Neuronal stem cell (in vitro differentiated cells): ENCODE measurements at places on chromosomes 2 and 18.

GRCh38 chr2:47272031-47272864 lies 117.1 kb upstream of the STPG4 start:
- DNase-seq, result peak; percentile 48

DNA sequence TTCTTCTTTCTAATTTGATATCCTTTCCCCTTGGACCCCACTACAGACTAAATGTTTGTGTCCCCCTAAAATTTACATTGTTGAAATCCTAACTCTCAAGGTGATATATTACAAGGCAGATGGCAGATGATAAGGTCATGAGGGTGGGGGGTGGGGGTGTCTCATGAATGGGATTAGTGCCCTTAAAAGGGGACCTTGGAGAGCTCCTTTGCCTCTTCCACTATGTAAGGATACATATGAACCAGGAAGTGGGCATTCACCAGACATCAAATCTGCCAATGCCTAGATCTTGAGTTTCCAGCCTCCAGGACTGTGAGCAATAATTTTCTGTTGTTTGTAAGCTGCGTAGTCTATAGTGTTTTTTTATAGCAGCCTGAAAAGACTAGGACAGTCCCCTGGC lies 89.1 kb downstream of the PLA2R1 start:
- no peak for DNase-seq

DNA sequence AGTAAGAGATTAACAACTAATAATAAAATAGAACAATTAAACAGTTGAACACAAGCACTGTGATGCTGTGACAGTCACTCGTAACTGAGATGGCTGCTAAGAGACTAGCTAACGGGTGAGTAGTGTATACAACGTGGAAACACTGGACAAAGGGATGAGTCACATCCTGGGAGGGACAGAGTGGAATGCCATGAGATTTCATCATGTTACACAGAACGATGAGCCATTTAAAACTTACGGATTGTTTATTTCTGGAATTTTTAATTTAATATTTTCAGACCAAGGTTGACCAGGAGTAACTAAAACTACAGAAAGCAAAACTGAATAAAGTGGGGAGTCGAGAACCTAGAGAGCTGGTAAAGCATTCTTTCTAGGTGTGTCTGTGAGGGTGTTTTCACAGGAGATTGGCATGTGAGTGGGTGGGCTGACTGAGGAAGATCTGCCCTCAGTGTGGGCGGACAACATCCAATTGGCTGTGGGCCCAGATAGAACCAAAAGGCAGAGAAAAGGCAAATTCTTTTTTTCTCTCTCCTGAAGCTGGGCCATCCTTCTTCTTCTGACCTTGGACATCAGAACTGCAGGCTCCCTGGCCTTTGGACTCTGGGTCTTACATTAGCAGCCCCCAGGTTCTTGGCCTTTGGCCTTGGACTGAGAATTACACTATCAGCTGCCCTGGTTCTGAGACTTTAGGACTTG lies 14.6 kb downstream of the TMSB10 start:
- DNase-seq, result no peak

- DNase-seq, result no peak
Measured at GRCh38 chr2:223026357-223027110, 25.5 kb upstream of the KCNE4 start.

DNA sequence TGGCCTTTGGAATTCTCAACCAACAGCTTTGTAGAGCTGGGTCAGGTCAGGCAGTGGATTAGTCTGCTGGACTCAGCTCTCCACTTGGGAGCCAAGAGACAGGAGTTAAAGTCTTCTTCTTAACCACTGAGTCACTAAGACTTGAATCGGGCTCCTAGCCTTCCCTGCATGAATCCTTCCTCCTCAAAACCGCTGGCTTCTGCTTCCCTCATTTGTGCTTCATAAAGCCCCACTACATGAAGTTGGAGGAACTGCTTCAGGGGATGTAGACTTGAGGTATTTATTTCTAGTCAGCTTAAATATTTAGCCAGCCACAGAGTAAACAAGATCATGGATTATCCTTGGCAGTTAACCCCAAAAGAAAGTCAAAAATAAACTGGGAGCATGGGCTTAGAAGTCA lies 536.3 kb upstream of the TNP1 start:
- DNase-seq, result no peak

DNA sequence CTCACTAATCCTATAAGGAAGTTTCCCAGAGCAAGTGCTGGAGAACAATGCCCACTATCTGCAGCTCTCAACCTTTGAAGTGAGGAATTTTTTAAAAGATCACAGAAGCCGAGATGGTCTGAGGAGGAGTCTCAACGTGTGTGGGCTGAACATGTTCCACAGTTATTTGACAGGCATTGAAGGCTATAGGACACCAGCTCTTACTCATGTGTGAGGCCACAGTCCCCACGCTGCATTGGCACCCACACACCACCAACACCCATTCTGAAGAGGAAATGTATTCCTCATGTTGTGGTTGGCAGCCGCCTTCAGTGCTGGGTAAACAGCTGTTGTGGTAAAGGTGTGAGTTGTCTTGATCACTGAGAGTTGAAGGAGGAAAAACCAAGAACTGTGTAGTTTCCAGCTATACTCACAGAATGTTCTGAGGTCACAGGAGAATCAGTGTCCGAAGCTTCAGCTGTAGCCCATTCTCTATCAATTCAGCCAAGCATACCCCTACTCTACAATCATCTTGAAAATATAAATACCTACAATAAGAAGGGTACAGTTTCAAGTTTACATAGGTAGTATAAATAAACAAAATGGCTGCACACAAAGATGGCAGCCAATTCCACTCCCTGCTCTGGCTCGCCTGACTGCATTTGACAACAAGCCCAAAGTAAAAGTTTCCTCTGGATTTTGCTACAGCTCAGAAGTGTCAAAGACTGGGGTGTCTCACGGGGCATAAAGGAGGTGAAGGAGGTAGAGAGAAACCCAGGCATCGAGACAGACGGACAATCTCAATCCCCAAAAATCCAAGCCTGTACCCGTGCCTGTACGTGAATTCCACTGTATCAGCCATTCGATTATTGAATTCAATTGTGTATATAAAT lies 12.1 kb downstream of the CD226 start:
- DNase-seq, result peak; percentile 4

GRCh38 chr18:28432339-28432738 lies 255.4 kb upstream of the CDH2 start:
- DNase-seq, result no peak

- DNase-seq, result peak; percentile 56
Measured at GRCh38 chr2:135709992-135710391, 31.7 kb upstream of the UBXN4 start.

DNA sequence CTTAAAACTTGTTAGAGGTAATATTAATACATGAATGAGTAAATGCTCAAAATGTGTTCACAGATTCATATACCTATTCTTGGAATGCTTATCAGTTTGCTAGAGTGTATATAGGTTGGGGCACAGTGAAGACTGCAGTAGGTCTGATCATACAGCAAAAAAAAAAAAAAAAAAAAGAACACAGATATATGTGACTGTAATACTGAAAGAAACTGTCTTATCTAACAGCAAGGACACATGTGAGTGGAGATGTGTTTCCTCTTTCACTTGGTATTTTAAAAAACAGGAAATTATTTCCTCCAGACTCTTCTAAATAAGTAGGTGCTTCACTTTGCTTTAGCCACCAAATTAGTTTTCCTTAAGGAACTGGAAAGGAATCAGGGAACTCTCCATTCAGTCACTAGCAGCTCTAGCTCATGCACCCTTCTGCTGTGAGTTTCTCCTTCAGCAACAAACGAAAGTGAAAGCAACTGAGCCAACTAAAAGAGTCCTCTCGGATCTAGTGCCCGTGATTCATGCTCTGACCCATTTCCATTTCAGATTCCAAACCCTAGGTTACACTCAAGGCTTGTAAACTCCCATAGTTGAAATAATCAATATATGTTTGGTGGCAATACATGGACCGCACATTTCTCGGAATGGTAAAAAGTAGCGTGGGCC lies 98.5 kb downstream of the DSEL start:
- DNase-seq, result no peak

DNA sequence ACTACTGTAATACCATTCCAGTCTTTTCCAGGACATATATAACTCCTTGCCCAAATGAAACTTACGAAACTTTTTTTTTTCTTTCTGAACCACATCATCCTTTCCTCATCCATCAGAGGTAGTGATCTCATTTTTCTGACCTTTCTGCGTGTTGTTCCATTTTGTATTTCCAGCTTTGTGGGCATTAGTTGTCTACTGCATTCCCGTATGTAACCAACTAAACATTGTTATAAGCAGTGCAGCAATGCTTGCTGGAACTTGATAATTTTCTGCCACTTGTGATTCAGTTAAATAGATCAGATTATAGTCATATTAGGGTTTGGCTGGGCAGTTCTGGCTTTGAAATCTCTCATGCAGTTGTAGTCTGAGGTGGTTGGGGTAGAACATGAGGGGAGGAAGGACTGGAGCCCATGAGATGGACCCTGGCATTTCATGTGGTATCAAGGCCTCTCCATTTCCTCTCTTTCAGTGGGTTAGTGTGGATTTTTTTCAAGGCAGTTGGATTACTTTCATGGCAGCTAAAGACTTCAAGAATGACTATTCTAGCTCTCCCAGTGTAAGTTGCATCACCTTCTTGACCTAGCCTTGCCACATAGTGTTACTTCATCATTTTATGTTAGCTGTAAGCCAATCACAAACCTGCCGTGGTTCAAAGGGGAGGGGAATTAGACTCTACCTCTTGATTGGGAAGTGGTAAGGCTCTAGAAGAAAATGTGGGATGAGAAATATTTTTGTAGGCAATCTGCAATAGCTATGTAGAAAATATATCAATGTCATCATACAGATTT lies 80.5 kb downstream of the EHBP1 start:
- no peak for DNase-seq

- DNase-seq, result no peak
Measured at GRCh38 chr2:207046724-207047123, 107.4 kb downstream of the CPO start.

DNA sequence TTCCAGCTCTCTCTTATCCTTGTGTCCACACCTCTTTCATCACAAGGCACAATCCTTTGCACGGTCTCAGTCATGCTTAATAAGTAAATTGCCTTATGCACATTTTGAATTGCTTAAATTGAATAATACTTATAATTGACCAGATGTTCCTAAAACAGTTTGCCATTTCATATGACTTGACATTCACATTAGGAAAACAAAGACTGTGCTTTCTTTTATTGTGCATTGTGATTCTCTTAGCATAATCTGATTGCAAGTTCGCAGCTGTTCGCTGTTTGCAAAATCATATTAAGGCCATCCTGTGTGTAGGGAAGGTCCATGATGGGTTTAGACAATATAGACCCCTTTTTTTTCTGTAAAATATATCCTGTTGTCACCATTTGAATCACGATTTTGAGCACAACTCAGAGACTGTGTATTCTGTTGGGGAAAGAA lies 75.6 kb downstream of the RNF144A start:
- DNase-seq, result no peak

GRCh38 chr2:147782141-147782930 lies 62.5 kb upstream of the ACVR2A start:
- DNase-seq, result no peak

GRCh38 chr2:171083451-171083850 lies 77.2 kb downstream of the TLK1 start:
- DNase-seq, result no peak

DNA sequence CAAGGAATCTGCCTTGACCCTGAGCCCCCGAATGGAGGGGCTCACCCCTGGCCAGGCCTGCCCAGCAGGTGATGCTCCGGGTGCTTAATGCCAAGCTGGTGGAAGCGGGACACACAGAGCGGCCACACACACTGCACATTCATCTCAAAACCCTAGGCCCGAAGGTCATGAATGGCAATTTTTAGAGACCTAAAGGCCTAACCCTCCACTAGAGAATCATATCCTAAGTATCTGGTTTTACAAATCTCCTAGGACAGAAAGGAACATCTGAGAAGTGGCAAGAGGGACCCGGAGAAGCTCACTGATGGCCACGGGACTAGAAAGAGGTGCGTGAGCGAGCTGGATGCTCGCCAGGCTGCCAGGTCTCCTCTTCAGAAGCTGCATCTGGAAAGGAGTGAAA lies 38.3 kb downstream of the ST3GAL5 start:
- no peak for DNase-seq

DNA sequence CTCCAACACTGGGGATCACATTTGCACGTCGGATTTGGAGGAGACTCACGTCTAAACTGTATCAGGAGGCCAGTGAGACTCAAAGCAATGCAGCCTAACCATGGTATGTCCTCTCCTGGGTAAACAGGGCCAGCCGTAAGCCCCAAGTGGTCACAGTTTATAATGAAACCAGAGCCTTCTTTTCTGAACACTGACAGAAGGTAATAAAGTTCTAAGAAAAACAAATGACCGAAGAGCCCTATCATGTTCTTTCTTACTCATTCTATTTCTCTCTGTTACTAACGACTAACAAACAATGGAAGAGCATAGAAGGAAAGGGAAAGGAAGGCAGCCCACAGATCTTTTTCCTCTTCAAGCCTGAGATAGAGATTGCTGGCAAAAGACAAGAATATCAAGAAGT lies 796.8 kb upstream of the SOX11 start:
- DNase-seq, result no peak

DNA sequence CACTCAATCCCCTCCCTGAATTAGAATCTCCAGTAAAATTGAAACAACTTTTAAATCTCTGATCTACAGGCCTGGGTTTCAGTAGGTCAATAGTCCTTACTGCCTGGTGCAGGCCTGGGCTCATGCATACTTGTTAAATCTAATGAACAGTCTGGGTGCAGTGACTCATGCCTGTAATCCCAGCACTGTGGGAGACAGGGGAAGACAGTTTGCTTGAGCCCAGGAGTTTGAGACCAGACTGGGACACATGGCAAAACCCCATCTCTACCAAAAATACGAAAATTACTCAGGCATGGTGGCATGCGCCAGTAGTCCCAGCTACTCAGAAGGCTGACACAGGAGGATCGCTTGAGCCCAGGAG lies 94.7 kb upstream of the SP3 start:
- DNase-seq, result no peak

DNA sequence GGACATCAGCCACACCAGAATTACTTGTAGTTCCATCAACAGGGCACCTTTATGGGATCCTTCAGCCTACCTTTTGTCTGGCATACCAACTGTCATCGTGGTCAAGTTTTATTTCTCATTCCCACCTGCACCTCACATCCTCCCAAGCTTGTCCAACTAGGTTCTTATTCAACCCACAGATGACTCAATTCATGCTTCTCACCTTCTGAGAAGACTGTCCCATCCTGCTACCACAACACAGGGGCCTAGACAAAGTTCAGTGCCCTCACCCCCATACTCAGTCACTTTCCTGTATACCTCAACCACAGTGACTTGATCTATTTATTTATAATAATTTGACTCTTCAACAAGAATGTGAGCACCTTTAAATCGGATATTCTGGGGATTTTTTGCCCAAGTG lies 114.4 kb upstream of the ACVR1C start:
- DNase-seq, result no peak

GRCh38 chr18:1270081-1270480 lies 365.4 kb downstream of the ADCYAP1 start:
- no peak for DNase-seq

- DNase-seq, result no peak
Measured at GRCh38 chr18:12423820-12424219, 16.1 kb downstream of the PRELID3A start.
